Endothelial cell (in vitro differentiated cells): ENCODE measurements at places on chromosomes 13 and 19.
A peak's percentile ranks its signal among the peaks of the same experiment; 100 is the strongest.

GRCh38 chr19:34180273-34180672 is 8.0 kb downstream of the LSM14A start:
- H3K27me3 ChIP-seq = peaks cover 1% of the 10 kb centered on the region
- DNase-seq = no peak
- H3K4me1 ChIP-seq = peaks cover 37% of the 10 kb centered on the region
- H3K4me3 ChIP-seq = peak overlapping the region; percentile 21

DNA sequence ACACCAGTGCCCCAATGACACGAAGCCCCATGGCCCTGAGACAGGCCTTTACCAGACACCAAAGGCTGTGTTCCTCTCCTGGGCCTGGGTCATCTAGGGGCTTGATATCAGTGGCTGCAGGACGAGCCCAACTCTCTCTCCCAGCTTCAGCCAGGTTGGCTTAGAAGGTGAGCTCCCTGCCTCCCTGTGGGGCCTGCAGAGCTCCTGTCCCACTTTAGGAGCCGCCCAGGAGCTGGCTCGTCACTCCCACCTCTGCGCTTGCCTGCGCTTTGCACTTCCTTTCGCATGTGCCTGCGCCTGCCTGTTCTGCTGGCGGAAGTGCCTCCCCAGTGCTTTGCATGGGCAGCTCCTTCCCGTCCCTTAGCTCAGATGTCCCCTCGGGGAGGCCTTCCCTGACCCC is 4.9 kb downstream of the CALM3 start:
- peaks cover 20% of the 10 kb centered on the region for H3K4me1 ChIP-seq
- peak overlapping the region; percentile 70 for H3K4me3 ChIP-seq
- H3K27ac ChIP-seq = peak overlapping the region; percentile 20

DNA sequence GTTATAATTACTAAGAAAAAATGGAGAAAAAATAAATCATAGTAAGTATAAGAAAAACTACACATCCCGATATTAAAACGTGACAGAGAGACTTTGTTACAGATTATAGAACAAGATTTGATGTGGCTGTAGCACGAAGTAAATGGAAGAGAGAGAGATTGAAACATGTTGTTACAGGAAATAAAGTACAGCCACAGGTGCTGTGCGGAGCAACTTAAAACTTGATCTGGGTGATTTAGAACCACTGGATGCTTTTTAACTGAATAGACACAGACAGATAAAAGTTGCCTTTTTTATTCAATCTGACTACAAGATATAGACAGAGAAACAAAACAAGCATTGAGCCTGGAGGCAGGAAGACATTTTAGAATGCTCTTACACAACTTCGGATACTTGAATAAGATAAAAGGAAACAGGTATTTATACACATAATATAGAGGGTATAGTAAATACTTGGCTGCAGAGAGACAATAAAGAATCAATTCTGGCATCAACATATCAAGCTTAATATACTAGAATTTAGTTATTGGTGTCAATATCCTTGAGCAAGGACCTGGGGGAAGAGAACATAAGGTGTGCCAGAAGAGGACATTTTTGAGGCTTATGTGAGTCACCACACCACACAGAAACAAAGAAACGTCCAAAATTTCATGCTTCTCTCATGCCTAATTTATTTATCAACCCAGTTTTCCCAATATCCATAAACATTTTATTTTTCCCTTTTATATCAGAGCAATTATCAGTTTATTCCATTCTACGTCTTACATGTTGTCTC is 548.5 kb downstream of the SLITRK1 start:
- no peak overlapping the region for H3K4me3 ChIP-seq
- no peak for DNase-seq
- H3K27me3 ChIP-seq = no peaks in the 10 kb centered on the region
- H3K27ac ChIP-seq = no peak overlapping the region

GRCh38 chr19:54310543-54310942 is 2.4 kb downstream of the LILRA5 start:
- H3K27me3 ChIP-seq = peaks cover 4% of the 10 kb centered on the region
- H3K4me3 ChIP-seq = no peak overlapping the region
- no peak overlapping the region for H3K27ac ChIP-seq
- no peak for DNase-seq
- H3K36me3 ChIP-seq = no peaks in the 10 kb centered on the region

- no peak overlapping the region for H3K4me3 ChIP-seq
- DNase-seq = no peak
- no peaks in the 10 kb centered on the region for H3K36me3 ChIP-seq
Measured at GRCh38 chr13:50344717-50345116, 329.5 kb downstream of the KCNRG start.

DNA sequence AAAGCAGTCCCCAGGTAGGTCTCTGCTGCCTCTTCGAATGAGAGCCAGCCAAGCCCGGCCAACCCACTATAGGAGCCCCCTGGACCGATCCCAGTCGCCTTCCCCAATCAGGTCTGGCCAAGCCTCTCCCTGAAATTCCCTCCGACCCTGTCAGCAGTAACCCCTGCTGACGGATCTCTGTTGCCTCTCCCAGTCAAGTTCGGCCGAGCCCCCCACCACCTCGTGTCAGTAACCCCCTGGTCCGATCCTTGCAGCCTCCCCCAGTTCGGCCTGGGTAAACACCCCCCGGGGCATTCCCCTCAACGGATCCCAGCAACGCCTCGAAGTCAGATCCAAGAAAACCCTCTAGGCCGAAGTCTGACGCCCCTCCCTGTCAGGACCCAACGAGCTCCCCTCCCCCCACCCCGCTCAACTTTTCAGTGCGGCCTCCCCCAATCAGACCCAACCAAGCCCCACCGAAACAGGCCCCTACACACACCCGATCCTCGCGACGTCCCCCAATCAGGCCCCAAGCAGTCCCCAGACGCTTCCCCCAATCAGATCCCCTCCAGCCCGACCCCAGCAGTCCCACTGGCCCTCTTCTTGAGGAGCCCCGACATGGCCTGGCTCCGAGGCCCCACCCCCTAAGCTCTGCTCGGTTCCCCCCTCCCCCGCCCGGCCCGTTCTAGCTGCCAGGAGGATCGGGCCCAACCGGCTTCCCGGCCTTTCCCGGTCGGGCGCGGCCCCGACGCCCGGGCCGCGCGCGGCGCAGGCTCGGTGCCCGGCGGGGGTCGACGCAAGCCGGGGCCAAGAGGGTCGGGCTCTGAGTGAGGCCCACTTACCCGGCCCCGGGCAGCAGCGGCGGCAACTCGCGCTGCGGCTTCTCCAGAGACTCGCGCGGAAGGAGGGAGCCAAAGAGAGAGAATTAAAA is 1.8 kb downstream of the TNPO2 start:
- peak overlapping the region; percentile 98 for H3K4me3 ChIP-seq
- H3K27me3 ChIP-seq = peaks cover 15% of the 10 kb centered on the region
- peaks cover 27% of the 10 kb centered on the region for H3K4me1 ChIP-seq
- peaks cover 11% of the 10 kb centered on the region for H3K36me3 ChIP-seq

- no peaks in the 10 kb centered on the region for H3K36me3 ChIP-seq
- H3K27me3 ChIP-seq = no peaks in the 10 kb centered on the region
Measured at GRCh38 chr13:54628383-54628782, 1599.8 kb downstream of the OLFM4 start.

DNA sequence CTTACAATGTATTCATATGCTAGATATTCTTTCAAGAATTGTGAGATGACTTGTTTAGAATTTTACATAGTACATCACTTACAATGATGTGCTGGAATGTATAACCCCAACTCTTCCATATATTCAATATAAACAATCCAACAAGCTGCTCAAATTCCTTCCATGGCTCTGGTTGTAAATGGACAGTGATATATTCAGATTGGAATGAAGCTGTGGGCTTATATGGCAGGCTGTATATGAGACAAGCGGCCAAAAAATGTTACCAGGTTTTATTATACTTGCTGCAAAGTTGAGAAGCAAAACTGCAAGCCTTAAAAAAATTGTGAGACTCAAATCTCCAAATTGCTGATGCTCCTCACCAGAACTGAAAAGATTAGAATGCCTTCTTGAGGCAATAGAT is 83.6 kb upstream of the KLF12 start:
- no peak overlapping the region for H3K27ac ChIP-seq
- H3K4me1 ChIP-seq = no peaks in the 10 kb centered on the region
- H3K36me3 ChIP-seq = no peaks in the 10 kb centered on the region
- no peak for DNase-seq
- no peaks in the 10 kb centered on the region for H3K27me3 ChIP-seq
- no peak overlapping the region for H3K4me3 ChIP-seq

DNA sequence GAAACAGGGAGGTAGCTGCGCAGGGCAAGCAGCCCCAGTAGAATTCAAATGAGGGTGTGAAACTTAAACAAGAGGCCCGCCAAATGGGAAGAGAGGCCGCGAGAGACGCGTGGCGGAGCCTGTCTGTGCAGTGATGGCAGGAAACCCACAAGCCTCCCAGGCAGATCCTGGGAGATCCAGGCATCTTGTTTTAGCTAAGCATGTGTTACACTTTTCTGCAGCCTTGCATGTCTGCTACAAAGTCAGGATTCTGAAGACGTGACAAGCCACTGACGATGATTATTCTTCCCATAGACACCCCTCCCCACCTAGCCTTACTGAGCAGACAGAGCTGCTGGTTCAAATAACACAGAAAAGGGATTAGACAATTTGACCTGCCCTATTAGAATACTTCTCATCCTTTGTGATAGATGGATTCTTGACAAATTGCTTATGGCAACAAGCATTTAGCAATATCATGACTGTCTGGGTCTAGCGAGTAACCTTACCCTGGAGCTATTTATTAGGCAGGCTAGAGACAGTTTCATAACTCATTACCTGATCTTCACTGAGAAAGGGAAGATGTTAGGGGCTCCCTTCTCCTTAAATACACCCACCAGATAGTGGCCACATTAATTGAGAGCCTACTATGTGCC is 185.2 kb upstream of the IRS2 start:
- no peak overlapping the region for H3K27ac ChIP-seq
- no peak overlapping the region for H3K4me3 ChIP-seq
- H3K27me3 ChIP-seq = peaks cover 3% of the 10 kb centered on the region

DNA sequence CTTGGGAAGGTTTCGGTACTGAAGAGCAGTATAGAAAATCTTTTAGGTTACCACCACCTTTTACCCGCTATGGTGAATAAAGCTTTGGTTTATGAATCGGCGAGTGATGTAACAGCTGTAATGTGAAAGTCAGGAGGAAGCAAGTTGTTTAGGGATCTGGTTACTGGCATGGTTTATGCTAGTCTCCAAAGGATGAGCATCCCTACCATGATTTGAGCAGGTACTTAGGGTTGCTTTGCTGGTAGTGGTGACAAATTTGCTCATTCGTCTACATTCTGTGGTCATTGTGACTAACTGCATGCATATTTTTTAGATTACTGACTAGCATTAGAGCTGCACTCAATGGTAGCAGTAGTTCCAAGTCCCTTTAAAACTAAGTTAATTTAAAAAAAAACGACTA is 104.1 kb downstream of the FRY start:
- no peak overlapping the region for H3K4me3 ChIP-seq
- peaks cover 1% of the 10 kb centered on the region for H3K27me3 ChIP-seq
- H3K36me3 ChIP-seq = no peaks in the 10 kb centered on the region

DNA sequence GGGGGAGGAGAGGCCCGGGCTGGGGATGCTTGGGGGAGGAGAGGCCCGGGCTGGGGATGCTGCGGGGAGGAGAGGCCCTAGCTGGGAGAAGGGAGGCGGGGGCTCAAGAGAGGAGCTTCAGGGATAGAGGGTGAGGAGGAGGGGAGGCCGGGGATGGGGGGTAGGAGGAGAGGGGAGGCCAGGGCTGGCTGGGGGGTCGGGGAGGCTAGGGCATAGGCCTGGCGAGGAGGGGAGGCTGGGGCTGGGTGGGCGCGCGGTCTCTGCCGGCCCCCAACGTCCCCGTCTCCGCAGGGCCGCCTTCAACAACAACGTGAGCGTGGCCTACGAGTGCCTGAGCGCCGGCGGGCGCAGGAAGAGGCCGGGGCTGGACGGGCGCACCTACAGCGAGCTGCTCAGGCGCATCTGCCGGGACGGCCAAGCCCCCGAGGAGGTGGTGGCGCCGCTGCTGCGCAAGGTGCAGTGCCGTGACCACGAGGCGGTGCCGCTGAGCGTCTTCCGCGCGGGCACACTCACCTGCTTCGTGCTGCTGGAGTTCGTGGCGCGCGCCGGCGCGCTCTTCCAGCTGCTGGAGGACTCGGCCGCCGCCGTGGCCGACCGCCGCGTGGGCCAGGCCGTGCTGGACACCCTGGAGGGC is 11.4 kb downstream of the TPGS1 start:
- peaks cover 10% of the 10 kb centered on the region for H3K36me3 ChIP-seq
- H3K27me3 ChIP-seq = peaks cover 20% of the 10 kb centered on the region
- DNase-seq = no peak
- no peak overlapping the region for H3K27ac ChIP-seq

- no peak within 1 kb of the TSS for H3K27ac ChIP-seq
- no peak for DNase-seq
- H3K4me1 ChIP-seq = peaks cover 5% of the 10 kb centered on the region
- peaks cover 7% of the 10 kb centered on the region for H3K36me3 ChIP-seq
- peak within 1 kb of the TSS; percentile 21 for H3K4me3 ChIP-seq
- H3K27me3 ChIP-seq = peaks cover 16% of the 10 kb centered on the region
Measured at GRCh38 chr19:15464394-15465385, at the start of gene RASAL3. RASAL3 (minus strand) TSS chr19:15464544; CDS start chr19:15464358, 186 bp downstream.

GRCh38 chr19:30046522-30046921 is 104.5 kb downstream of the URI1 start:
- no peak overlapping the region for H3K27ac ChIP-seq
- H3K36me3 ChIP-seq = peaks cover 2% of the 10 kb centered on the region
- peaks cover 5% of the 10 kb centered on the region for H3K27me3 ChIP-seq
- DNase-seq = no peak

DNA sequence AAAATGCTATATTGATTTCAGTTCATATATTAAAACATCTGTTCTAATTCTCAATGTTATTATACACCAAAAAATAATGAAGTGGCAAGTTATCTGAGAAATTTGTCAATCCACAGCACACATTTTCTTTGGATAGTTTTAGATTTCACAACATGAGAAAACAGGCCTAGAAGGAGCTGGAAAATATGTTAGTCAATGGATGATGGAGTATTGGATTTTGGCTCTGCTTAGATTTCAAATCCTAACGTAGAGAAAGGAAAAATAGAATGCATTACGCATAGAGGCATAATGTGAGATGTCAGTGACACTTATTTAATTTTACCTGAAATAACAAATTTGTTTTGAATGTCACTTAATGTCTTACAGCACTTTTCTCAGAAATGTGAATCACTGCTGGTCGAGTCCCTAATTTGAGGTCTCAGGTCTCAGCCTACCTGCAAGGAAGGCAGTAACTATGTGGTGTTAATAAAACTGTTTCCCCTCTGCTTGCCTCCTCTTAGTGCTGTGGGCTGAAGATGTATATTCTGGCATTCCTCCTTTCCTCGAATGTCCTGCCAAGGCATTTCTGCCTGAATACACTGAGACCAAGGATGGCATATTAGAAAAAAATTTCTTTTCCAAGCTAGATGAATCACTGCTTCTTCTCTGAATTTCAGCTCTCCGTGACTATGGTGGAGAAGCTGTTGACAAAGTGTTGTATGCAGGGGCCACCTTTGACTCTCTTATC is 232.4 kb downstream of the POSTN start:
- no peak for DNase-seq
- H3K4me1 ChIP-seq = no peaks in the 10 kb centered on the region
- no peaks in the 10 kb centered on the region for H3K36me3 ChIP-seq
- H3K27me3 ChIP-seq = no peaks in the 10 kb centered on the region
- H3K27ac ChIP-seq = no peak overlapping the region
